ENCODE measurements at places on chromosomes 7 and 10.

DNA sequence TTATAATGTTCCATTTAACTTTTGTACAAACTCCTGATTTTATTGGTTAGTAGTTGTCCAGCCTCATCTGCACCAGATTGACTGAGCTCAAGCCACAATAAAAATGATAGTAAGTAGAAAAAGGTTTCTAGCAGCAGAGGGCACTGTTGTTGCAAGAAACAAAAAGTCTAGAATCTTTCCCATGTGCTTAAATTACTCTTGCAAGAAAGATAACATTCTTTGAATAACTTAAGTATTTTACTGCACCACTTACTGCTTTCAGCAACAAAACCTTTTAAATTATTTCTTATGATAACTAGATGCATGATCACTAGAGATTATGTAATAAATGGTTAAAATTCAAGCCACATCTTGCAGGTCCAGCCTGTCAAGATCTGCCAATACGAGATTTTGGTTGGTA lies 27.0 kb downstream of the LMOD2 start:
- DNase-seq: peak; percentile 4

GRCh38 chr10:96285331-96285752 lies 14.0 kb upstream of the BLNK start:
- DNase-seq: no peak

DNA sequence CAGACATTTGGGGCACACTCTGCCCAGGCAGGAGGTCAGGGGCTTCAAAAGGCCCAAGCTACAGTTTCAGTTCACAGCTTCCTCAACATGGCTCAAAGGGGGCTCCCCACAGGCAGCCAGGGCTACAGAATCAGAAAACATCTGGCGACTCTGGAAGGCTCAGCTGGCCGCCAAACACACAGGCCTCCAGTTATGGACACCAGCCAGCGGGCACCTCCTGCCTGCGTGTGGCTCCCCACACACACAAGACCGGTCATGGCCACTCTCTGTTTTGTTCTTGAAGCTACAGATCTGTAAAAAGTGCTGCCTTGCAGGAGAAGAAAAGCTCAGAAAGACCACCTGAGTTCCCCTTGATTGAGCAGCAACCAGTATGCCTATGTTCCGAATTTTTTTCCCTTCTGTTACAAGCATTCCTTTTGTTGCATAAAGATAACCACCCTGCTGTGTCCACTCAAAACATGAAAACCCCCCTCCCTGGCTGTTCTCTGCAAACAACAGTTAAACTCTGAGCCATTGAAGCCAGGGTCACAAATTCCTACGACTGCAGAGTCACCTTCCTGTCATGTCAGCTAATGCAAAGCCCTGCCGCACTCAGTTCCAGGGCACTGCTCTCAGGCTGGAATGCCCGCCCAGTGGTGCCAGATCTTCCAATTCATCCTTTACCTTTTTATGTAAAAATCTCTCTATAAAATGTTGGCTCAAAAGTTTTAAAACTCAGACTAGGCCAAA lies 33.6 kb downstream of the VSTM4 start:
- no peak for DNase-seq

DNA sequence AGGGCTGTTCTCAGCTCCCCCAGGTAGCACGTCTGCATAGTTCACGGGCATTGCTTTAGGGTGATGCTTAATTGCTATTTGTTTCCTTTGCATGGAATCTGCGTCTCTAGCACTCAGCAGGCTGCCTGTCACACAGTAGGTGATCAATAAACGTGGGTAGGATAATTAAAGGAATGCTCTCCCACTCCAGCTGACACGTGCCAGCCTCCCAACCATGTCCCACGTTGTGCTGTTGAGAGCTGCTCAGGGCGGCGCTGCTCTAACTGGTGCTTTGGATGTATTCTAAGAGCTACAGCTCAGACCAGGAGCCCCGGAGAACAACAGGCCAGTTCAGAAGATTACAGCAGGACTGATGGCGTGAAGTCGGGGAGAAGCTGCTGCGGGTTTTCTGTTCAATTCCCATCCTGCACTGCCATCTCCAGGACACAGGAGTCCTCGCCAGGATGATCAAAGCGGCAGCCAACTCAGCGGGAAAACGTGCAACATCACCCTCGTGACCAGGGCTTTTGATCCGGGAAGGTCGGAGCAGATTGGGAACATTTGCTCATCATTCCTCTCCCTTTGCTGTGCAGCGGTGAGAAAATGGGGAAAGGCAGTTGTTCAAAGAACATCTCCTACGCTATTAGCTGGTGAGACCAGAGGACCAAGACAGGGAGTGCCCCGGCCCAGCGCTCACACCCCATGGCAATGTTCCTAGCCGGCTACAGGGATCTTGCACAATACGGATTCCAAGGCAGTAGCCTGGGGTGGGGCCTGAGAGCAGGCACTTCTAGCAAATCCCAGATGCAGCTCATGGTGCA lies 50.5 kb upstream of the FOXK1 start:
- DNase-seq: peak; percentile 96

DNA sequence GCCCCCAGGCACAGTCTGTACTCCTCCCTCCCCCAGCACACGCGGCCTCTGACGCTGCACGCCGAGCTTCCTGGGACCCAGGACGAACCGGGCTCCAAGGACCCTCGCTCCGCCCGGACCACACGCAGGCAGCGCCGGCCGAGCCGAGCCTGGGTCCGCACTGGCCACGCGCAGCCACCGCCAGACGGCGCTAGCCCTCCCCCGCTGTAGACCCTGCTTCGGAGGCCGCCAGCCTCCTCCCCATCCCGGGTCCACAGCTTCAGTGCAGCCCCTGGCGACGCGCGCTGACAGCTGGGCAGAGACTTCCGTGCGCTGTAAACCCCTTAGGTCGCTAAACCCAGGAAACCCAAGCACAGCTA lies 936 bp upstream of the TCERG1L start:
- DNase-seq: no peak

DNA sequence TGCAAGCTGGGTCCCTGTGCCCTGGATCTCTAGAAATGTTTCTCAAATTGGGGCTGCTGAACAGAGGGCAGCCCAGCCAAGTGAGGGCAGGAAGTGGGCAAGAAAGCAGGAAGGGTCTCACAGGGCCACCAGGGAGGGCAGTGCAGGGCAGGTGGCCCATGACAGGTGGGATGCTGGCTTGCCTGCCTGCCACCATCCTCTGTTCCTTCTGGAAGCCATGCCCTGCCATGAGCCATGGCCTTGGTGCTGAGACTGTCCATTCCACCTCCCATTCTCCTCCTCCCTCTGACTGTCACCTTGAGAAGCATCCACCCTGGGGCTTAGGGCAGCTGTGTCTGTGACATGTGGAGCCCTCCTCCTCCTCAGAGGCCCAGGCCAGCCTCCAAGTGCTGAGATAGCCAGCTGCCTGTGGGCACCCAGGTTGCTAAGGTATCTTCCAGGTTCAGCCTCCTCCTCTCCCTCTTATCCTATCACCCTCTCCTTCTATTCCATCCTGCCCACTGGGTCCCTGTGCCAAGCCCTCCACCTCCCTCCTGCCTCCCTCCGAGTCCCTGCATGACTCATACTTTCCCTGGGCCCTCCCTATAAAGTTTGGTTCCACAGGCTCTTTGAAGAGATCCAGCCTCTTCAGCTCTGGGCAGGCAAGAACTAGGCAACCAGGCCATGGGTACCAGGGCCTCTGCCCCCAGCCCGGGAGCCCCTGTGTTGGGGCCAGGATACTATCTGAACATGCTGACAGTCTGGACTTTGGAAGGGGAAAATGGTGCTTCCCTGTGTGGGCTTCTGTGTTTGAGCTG lies 1.3 kb downstream of the VSIR start:
- DNase-seq: peak; percentile 70

- no peak for DNase-seq
These were observed 302.9 kb downstream of the WDR37 start for GRCh38 chr10:1358860-1359625.

GRCh38 chr10:129005804-129006203 lies 461.2 kb upstream of the MGMT start:
- no peak for DNase-seq

DNA sequence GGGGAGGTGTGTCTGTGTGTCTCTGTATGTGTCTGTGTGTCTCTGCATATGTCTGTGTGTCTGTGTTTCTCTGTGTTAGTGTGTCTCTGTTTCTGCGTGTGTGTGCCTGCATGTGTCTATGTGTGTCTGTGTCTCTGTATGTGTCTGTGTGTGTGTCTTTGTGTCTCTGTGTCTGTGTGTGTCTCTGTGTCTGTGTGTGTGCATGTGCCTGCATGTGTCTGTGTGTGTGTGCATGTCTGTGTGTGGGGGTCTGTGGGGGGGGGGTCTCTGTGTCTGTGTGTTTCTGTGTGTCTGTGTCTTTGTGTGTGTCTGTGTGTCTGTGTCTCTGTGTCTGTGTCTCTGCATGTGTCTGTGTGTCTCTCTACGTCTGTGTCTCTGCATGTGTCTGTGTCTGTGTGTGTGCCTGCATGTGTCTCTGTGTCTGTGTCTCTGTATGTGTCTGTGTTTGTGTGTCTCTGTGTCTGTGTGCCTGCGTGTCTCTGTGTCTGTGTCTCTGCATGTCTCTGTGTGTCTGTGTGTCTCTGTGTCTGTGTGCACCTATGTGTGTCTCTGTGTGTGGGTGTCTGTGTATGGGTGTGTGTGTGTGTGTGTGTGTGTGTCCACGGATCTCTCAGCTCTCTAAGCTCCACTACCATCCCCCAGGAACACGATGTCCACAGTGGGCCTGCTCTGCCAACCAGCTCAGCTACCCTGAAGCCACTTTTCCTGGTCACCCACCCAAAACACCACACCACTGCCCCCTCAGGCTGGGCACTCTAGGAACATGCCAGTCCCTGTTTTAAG lies 41.7 kb downstream of the RASGEF1A start:
- DNase-seq: no peak

- no peak for DNase-seq
These were observed 56.1 kb downstream of the HACD1 start for GRCh38 chr10:17561111-17561510.

- DNase-seq: no peak
These were observed 44.4 kb downstream of the KLHDC10 start for GRCh38 chr7:130114776-130115175.

DNA sequence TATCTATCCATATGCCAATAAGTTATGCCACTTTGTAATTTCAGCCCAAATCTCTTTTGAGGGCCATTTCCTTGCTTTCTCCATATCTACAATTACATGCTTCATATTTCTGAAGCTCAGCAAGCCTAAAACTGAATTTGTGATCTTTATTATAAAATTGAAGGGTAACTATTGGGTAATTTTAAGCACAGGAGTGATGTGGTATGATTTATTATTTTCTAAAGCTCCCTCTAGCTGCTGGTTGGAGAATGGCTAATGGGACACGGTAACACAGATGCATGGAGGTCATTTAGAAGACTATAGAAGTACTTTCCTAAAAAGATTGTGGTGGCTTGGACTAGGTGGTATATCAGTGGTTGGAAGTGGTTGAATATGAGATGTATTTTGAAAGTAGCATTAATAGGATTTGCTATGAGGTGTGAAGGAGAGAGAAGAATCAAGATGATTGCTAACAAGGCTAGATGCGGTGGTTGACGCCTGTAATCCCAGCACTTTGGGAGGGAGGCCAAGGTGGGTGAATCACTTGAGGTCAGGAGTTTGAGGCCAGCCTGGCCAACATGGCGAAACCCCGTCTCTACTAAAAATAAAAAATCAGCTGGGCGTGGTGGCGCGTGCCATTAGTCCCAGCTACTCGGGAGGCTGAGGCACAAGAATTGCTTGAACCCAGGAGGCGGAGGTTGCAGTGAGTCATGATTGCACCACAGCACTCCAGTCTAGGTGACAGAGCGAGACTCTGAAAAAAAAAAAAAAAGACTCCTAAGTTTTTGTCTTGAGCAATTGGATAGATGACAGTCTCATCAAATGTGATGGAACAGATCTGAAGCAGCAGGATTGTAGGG lies 13.9 kb downstream of the KLHDC10 start:
- DNase-seq: no peak

DNA sequence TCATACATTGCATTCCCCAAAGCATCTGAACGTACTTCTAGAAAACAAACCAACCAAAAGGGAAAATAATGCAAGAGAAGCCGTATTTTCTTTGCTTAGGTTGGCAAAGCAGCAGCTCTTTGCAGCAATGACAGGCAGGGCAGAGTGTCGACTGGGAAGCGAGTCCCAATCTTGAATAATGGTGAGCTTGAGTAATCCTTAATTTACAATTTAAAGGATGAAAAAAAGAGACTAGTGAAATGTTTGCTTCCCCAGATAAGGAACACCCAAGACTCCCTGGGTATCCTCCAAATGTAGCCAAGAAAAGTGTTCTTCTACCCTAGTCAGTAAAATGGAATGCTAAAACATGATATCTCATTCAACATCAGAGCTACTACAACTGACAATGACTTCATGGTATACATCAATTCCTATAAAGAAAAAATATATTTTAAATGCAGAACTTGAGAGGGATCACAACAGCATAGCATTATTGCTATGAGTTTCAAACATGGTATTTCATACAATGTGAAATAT lies 32.0 kb downstream of the GPAM start:
- no peak for DNase-seq

GRCh38 chr7:81873559-81873958 lies 103.7 kb upstream of the HGF start:
- no peak for DNase-seq

DNA sequence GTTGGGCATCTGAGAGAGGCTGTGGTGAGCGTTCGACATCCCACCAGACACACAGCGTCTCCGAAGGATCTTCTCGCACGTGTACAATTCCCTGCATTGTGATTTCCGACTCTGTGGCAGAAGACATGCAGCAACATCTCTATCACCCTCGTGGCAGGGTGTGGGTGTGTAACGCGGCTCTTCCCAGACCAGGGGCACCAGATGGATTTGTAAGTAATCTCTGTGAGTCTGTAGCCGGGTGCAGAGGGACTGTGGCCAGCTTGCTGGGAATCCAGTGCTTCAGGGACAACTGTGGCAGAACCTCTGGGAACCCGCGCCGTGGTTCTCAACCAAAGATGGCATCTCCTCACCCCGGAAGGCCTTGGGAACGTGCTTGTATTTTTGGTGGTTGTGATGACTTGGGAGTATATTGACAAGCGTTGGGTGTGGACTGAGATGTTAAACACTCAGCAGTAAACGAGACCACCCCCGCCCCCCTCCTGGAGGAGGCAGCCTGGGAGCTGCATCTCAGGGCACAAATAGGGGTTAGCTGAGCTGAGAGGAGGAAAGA lies 21.2 kb downstream of the FOXL3 start:
- no peak for DNase-seq

- no peak for DNase-seq
These were observed 1.6 kb downstream of the ACHE start for GRCh38 chr7:100893910-100894721.

- no peak for DNase-seq
These were observed 7.3 kb downstream of the DMTF1 start for GRCh38 chr7:87159538-87159937.
